C1 segment of cervical spinal cord (tissue), 14 donors: ENCODE measurements at places on chromosomes 3 and 15.
A peak's percentile ranks its signal among the peaks of the same experiment; 100 is the strongest.

DNA sequence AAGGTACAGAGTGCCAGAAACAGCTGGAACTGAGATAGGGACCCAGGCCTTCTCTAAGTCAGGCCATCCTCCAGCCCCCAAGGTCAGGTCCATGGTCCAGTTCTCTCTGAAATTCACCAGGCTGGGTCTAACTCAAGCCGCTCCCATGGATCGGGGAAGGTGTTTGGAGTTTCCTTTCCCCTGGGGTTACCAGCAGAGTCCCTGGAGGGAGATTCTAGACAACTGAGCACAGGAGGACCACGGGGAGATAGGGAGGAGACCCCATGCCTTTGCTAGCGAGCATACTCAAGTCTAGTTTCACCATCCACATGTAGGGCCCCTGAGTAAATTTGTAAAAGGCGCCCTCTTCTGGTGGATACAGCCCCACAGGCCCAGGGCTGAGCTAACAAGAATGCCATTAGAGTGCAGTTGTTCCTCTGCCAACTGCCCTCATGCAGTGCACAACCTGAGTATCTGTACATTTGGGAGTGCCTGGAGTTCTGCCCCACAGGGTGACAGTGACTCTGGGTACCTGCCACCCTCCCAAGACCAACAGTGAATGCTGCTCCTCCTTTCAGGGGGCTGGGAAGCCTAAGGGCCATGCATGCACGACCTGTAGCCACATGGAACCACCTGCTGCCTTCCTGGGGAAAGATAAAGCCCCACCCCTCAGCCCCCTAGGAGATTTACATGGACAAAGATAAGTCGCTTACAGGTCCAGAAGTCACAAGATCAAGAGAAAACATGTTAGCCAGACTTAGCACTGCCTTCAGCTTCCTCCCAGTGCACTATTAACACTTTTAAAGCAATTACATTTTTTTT is 89.0 kb downstream of the IQSEC1 start:
- DNase-seq: peak; percentile 49

GRCh38 chr15:73952913-73953750 is 26.9 kb downstream of the LOXL1 start:
- DNase-seq: no peak

DNA sequence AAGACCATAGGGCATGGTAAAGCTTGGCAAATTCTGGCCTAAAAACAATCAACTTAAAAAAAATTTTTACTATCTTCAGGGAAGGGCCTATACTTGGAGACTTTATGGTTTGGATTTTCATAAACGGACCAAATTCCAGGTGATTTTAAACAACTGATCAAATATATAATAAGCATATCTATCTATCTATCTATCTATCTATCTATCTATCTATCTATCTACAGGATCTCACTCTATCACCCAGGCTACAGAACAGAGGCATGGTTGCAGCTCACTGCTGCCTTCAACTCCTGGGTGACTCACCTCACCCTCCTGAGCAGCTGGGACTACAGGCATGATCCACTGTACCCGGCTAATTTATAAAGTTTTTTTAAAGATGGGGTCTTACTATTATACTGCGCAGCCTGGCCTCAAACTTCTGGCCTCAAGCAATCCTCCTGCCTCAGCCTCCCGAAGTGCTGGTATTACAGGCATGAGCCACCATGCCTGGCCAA is 6.7 kb downstream of the SPPL2A start:
- no peak for DNase-seq

DNA sequence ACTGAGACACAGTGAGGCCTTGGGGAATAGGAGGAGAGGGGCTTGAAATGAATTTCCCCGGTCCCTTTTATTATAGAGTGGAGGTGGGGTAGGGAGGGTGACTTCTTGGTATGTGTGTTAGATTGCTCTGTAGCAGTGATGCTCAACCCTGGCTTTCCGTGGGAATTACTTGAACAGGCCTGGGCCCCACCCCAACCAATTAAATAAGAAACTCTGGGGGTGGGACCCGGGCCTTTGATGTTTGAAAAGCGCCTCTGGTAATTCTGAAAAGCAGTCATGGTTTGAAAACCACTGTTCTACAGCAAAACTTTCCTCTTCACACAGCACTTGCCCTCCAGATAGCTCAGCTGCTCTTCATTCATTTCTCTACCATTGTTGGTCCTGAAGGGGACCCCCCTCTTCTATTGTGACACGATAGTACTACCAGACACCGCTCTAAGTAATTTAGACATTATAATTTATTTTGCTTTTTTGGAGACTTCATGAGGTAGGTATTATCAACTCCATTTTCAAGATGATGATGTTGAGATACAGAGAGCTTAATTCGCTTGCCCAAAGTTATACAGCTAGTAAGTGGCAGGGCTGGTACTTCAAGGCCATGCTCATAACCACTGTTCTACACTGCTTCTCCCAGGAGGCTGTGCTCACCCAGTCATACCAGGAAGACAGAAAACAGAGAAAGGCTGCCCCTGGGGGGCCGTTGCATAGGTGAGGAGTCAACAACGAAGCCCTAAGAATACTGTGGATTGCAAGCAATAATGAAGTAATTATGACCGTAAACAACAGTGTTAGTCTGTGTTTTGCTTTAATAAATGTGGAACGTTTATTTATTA is 176.2 kb downstream of the PEX5L start:
- no peak for DNase-seq

- DNase-seq: no peak
These were observed 193.1 kb downstream of the OTOL1 start for GRCh38 chr3:161689584-161690298.

GRCh38 chr3:24149032-24149431 is 203.9 kb downstream of the NR1D2 start:
- DNase-seq: no peak

DNA sequence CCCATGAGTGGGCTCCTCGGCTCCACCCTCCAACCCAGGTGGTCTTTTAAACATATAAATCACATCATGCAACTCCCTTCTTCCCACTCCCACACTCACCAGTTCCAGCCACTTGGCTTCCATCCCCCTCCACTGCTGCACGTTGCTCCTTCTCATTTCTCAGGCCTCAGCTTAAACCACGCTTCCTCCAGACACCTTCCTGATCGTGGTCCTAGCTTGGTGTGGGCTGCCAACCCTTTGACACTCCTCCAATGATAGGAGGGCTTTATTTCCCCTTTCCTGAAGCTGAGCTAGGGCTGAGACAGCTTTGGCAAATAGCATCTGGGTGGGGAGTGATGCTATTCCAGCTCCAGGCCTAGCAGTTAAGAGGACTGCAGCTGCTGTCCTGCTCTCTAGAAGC is 130.1 kb downstream of the SRGAP3 start:
- no peak for DNase-seq

DNA sequence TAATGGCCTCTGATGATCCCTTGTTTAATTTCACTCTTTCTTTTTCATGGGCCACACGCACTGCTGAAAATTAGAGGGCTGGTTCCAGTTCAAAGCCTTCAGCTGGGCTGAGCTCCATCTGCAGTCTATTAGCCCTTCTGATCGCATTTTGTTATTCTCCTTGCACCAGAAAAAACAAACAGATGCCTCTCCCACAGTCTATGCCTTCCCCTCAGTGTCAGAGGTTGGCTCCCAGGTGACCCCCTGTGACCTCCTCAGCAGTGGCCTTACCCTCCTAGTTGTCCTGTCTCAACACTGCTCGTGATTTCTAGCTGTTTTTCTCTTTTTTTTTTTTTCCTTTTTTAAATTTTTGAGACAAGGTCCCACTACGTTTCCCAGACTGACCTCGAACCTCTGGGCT is 77.1 kb upstream of the PRTG start:
- no peak for DNase-seq

DNA sequence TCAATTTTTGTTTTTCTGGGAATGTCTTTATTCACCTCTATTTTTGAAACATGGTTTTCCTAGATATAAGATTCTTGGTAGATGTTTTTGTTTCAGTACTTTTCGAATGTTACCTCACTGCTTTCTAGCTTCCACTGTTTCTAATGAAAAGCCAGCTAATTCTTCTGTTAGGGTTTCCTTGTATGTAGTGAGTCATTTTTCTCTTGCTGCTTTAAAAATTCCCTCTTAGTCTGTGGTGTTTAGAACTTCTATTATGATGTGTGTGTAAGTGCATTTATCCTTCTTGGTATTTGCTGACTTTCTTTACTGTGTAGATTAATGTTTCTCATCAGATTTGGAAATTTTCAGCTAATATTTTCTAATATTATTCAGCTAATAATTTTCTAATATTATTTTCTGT is 151.1 kb upstream of the OSTN start:
- no peak for DNase-seq

DNA sequence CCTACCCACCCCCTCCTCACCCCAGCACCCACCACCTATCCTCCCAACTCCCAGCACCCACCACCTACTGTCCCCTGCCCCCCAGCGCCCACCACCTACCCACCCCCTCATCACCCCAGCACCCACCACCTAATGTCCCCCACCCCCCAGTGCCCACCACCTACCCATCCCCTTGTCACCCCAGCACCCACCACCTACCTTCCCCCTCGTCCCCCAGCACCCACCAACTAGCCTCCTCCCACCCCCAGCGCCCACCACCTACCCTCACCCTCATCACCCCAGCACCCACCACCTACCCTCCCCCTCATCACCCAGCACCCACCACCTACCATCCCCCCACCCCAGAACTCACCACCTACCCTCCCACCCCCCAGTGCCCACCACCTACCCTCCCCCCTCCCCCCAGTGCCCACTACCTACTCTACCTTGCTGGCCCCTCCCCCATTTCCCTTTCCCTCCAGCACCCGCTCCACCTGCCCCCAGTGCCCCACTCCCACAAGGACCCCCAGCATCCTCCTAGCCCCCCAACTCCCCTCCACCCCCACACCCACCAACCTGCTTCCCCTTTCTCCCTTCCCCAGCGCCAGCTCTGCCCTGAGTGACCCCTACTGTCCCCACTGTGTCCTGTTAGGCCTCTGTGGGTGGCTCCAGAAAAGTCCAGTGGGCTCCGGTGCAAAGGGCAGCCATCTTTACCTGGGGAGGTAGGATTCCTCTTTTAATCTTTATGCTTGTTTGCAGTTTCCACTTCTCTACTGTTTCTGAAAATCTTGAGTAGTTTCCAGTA is 1.2 kb downstream of the UROC1 start:
- DNase-seq: no peak

- no peak for DNase-seq
These were observed 8.6 kb downstream of the DNAH1 start for GRCh38 chr3:52324676-52325075.

DNA sequence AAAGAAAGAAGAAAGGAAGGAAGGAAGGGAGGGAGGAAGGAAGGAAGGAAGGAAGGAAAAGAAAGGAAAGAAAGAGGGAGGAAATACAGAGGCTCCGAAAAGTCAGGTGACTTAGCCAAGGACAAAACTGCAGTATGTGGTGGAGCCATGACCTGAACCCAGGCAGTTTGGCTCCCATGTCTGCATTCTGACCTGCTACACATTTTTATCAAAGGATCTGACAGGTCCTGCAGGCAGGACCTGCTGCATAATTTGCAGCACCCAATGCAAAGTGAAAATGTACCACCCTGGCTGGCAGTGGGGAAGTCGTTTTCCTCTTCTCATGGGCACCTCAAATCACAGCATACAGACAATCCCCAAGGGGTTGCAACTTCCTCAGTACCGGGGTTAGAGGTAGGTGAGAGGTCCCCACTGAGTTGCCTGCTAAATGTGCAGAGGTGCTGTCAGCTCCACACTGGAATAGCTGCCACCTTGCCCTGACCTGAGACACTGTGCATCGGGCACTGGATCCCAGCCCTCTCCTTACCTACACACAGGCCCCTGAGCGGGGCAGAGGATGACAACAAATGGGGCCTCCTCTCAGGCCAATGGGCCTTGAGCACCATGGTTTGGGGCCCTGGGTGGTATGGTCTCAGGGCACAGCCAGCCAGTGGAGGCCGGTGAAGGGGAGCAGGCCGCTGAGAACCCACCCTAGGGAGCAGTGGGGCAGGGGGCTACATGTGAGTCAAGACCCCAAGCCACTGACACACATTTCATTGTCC is 175.1 kb downstream of the SHQ1 start:
- no peak for DNase-seq

- no peak for DNase-seq
These were observed 52.5 kb downstream of the CEMIP start for GRCh38 chr15:80831606-80832224.

- DNase-seq: no peak
These were observed 33.6 kb downstream of the MOBP start for GRCh38 chr3:39501059-39501458.

DNA sequence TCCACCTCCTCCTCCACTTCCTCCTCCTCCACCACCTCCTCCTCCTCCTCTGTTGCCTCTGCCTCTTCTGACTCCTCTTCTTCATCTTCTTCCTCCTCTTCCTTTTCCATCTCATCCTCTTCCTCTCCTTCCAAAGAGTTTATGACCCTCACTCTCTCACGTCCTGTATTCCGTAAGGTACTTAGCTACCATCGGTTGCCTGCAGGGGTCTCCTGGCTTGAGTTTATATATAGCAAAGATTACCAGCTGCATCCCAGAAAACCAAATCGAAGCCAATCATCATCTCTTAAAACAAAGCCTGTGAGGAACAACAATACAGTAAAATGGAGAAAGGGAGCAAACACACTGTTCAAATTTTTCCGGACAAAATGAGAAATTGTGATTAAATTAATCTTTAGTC is 317.4 kb downstream of the C3orf38 start:
- no peak for DNase-seq

DNA sequence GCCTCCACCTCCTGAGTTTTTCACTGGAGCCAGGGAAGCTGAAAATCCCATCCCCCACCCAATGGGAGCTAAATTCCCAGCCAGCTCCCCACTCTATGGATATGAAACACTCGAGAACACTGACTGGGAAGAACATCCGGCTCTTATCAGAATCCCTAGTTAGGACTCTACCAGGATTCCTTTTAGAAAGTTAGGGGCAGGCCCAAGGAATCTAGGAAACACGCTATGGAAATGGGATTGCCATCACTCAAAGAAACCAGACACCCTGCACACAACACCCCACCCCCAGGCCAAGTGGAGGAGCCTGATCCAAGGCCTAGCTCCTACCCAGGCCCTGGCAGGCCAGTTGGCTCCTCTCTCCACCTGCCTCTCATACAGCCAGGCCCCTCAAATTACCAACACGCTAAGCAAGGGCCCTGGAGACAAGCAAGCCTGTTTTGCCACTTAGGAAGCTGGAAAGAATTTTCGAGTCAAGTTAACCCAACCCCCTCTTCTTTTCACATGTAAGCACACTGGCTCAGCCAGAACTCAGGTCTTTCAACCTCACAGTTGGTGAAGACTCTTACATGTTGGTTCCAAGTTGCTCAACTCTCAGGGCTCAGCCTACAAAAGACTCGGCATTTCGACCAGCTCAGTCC is 75.5 kb downstream of the RBPMS2 start:
- DNase-seq: peak; percentile 36
